Fibroblast of pulmonary artery (primary cell): ENCODE measurements at places on chromosomes 7 and 10.

- no peak for DNase-seq
Measured at GRCh38 chr7:105126436-105126975, 112.5 kb downstream of the KMT2E start.

DNA sequence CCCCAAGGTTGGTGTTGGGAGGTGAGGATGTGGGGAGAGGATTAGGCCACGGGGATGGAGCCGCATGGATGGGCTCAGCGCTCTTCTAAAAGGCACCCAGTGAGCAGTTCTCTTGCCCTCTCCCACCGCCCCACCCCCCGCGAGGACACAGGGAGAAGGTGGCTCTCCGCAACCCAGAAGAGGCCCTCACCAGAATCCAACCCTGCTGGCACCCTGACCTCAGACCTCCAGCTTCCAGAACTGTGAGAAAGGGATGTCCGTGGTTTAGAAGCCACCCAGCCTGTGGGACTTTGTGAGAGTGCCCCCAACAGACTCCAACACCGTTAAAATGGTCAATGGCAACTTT lies 242.8 kb upstream of the PPP2R2D start:
- DNase-seq: no peak

GRCh38 chr7:149377386-149377785 lies 83.5 kb downstream of the ZNF777 start:
- no peak for DNase-seq

DNA sequence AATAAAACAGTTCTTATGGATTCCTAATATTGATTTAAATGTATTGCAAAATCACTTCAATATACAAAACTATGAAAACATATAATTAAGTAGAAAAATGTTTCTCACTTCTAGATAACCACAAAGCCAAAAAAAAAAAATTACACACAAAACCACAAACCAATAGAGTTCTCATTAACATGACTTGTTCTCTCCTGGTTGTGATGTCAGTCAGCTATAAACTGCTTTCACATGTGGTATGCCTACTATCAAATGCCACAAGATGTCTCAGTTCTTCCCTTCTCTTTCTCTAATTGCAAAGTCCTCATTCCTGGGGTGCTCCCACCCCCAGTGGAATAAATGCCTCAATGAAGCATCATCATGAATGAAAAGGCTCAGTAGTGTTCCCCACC lies 16.6 kb downstream of the GNAI1 start:
- peak; percentile 42 for DNase-seq

DNA sequence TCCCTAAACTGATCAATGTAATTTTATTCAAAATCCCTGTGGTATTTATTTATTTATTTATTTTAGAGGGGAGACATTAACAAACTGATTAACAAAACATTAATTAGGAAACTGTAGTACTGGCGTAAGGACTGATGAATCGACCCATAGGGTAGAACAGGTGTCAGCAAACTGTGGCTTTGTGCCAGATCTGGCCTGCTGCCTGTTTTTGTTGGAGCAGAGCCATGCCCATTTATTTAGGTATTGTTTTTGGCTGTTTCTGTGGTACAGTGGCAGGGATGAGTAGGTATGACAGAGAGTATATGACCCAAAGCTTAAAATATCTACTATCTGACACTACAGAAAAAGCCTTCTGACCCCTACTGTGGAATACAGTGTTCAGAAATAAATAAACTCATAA lies 332.5 kb upstream of the ETV1 start:
- no peak for DNase-seq

- no peak for DNase-seq
Measured at GRCh38 chr10:58555170-58555929, 42.7 kb downstream of the BICC1 start.

GRCh38 chr7:49255054-49255453 lies 330.7 kb downstream of the CDC14C start:
- DNase-seq: no peak

DNA sequence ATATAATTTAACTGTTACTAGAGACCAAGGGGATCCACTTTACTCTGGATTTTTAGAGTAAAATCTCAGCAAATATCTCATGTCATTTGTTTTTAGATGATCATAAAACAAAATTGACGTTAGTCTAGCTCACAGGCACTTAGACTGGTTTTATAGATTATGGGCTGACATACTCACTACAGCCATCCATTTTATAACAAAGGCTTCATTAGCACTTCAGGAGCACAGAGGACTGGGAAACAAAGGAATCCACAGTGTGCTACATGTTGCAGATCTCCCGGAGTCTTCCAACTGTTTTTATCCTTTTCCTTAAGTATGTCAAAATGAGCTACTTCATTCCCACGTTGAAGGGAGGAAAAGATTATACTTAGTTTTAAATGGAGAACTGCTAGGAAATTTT lies 15.9 kb upstream of the SCRN1 start:
- no peak for DNase-seq
